ENCODE measurements at places on chromosomes 11 and 22. TPM values are rescaled to one million over a fixed set of nuclear protein-coding genes. Genes with fewer than 3 reads are reported as not detected.
A peak's percentile ranks its signal among the peaks of the same experiment; 100 is the strongest.

The RFPL3 gene
- not detected for polyA plus RNA-seq

- no peak for DNase-seq
Observed at GRCh38 chr22:36340621-36341020, 47.1 kb downstream of the MYH9 start.

DNA sequence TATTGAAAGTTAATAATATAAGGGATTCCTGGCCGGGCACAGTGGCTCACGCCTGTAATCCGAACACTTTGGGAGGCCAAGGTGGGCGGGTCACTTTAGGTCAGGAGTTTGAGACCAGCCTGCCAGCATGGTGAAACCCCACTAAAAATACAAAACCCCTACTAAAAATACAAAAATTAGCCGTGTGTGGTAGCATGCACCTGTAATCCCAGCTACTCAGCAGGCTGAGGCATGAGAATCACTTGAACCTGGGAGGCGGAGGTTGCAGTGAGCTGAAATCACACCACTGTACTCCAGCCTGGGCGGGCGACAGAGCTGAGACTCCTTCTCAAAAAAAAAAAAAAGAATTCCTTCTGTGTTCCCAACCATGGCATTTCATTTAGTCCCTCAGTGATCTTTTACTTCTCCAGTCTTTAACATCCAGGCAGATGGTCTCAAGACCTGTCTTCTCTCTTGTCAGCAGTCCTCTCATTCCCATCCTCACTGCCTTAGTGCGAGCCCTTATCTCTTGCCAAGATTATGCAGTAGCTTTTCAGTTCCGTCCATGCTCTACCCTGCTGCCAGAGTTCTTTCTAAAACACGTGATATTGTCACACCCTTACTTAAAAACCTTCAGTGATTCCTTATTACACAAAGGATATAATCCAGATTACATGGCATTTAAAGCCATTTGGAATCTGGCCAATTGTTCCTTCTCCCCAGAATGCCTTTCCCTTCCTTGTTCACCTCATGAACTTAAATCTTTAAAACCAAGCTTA, 17.9 kb downstream of the RTN3 start:
- no peak for DNase-seq

The SCO2 gene
- polyA plus RNA-seq: 5.2 TPM

DNA sequence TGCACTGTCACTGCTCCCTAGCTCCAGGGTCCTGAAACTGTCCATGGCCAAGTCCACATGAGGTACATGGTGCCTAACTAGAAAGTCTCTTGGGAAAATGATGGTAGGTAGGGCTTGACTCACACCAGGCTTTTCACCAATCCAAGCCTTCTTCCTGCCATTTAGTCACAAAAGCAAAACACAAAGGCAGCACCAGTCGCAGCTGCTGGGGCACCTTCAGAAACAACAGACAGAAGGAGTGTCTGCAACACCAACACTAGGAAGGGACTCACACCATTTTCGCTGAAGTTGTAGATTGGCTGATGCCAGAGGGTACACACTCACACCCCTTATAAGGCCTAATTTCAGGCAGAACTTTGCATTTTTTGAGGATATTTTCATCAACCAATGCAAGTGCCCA, 55.7 kb downstream of the SYTL2 start:
- DNase-seq: no peak

The OR5A1 gene
- polyA plus RNA-seq: 0.03 TPM

- DNase-seq: no peak
Observed at GRCh38 chr22:39132871-39133524, 19.5 kb downstream of the CBX7 start.

- no peak for DNase-seq
Observed at GRCh38 chr11:2771758-2772466, 72.1 kb upstream of the KCNQ1OT1 start.

- no peak for DNase-seq
Observed at GRCh38 chr22:20034143-20034542, 13.2 kb downstream of the TANGO2 start.

GRCh38 chr11:96155627-96156378, 187.2 kb downstream of the MAML2 start:
- peak; percentile 84 for DNase-seq

DNA sequence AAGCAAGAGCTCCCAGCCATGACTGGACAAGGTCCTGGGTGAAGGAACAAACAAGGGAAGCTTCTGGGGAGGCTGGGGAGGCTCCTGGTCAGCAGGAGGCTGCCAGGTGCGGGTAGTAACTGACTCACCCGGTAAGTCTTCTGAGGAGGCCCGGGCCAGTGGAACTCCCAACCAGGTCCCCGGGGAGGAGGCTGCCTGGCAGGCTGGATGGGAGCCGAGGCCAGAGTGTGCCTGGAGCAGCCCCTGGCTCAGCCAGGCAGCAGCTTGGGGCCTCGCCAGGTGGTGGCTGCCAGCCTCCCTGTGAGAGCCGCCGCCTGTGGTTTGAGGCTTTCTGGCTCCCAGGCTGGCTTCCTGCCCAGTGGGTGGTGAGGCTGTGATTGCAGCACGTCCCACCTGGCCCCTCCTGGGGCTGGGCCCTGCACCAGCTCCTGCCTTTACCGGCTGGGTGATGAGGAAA, 46.2 kb downstream of the IGF2 start:
- DNase-seq: no peak

DNA sequence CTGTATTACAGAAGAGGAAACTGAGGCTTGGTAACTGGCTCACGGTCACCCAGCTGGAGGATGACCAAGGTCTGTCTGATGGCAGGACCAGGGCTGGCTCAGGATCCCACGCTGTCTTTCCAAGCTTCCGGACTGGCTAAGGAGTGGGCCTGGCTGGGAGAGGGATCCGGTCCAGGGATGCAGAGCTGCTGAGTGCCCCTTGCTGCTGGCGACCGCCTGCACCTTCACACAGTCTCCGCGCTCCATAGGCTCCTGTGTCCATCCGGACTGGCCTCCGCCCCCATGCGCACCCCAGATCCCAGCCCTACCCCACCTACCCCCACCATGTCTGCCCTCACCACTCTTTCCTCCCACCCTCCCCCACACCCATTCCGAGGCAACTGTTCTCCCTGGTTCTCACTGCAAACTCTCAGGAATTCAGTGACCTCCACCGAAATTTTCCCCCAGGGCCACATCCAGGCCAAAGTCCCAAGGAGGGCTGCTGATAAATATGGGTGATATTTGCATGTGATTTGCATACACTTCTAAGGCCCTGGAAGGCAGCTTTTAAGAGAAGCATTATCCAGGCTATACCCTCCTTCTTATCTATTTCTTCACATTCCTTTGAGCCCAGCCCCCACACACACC, 48.5 kb upstream of the SLC35C1 start:
- no peak for DNase-seq

DNA sequence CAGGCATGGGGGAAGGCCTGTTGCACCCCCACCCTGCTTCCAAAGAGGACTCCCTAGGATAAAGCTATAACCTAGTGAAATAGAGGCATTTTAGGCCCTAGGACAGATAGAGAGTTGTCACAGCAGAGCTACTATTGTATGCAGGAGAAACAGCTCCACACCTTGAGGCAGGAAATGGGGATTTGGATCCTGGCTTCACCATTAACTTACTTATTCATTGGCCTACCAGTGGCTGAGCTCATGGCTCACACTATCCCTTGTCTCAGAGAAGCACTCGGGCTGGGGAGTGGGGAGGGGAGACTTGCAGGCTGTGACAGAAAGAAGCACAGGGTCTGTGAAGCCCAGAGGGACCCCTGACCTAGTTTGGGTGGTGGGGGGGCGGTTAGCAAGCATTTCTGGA, 999 bp upstream of the PDE2A start:
- DNase-seq: no peak

GRCh38 chr11:128201009-128201408, 386.3 kb downstream of the ETS1 start:
- no peak for DNase-seq

The MYRF gene
- 21.7 TPM for polyA plus RNA-seq

DNA sequence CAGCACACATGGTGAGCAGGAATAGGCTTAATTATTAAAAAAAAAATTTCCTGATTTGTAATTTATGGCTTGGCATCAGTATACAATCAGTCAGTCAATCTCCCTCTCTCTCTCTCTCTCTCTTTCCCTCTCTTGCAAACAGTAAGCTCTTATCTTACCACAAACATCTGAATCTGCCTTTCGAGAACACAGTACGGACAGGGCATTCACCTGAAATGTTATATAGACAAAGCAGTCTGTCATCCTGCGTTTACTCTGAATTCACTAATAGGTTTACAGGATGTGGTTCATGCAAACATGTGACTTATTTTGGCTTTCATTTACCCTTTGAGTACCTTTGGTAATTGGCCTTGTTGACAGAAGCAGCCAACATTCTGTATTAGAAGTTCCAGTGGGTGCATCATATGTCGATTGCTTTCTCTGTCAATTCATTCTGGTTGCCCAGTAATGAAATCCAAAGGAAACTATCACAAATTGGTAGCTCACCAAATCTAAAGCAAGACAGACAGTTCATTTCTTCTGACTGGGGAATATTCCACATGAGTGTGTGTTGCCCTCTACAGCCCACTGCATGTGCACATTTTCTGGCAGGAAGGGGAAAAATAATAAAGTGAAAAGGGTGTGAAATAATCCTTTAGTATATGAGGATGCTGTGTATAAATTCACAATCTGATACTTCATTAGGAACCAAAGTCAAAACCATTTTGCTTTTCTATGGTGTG, 1058.2 kb downstream of the LRRC4C start:
- no peak for DNase-seq

- no peak for DNase-seq
Observed at GRCh38 chr11:17387811-17388210, 648 bp downstream of the KCNJ11 start.

The CLDN5 gene
- 40.9 TPM for polyA plus RNA-seq

- no peak for DNase-seq
Observed at GRCh38 chr22:46956498-46957215, 194.2 kb downstream of the TBC1D22A start.

DNA sequence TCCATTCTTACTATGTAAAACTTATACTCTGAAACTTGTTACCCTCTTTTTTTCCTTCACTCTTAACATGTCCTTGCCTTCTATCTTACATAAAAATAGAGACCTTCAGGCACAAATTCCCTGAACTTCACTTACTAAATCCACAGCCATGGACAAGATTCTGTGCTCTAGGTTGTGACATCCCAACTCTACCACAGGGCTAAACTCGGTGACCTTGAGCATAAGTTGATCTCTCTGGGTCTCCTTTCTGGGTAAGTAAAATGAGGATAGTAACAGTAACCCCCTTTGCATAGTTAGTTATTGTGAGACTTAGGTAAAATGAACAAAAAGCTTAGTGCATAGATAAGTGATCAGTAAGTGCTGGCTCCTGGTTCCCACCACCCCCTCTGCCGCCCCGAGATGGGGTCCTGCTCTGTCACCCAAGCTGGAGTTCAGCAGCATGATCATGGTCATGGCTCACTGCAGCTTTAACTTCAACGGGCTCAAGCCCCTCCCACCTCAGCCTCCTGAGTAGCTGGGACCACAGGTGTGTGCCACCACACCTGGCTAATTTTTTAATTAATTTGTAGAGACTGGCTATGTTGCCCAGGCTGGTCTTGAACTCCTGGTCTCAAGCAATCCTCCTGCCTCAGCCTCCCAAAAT, 20.1 kb downstream of the C11orf58 start:
- no peak for DNase-seq

The ARFGAP3 gene
- polyA plus RNA-seq: 51.9 TPM

GRCh38 chr11:109130910-109131309, 291.1 kb upstream of the C11orf87 start:
- no peak for DNase-seq

The ACTN3 gene
- 0.49 TPM for polyA plus RNA-seq

DNA sequence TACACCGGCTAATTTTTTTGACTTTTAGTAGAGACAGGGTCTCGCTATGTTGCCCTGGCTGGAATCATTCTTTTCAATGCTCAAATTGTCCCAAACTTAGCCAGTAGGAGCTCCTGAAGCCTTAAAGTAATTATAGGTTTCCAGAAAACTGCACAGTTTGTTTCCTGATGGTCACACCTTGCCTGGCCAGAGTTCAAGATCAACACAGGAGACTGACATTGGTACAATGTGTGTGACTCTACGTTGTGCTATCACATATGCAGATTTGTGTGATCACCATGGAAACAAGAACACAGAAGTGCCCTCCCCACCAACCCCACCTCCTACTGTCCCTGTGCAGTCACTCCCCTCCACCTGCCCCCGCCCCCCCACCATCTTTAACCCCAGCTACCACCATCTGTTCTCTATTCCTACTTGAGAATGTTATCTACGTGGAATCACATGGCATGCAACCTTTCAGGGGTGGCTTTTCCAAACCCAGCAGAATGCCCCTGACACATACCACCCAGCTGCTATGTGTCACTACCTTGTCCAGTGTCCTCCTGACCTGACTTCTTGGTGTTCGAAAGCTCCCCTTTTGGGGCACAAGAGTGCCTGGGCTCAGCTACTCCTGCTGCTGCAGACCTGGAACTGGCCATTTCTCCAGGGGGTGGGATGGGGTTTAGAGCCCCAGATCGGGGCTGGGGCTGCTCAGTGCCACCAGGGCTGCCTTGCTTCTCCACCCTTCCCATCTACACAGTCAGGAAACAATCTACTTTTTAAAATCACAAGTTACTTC, 6.1 kb upstream of the NAP1L4 start:
- DNase-seq: no peak

DNA sequence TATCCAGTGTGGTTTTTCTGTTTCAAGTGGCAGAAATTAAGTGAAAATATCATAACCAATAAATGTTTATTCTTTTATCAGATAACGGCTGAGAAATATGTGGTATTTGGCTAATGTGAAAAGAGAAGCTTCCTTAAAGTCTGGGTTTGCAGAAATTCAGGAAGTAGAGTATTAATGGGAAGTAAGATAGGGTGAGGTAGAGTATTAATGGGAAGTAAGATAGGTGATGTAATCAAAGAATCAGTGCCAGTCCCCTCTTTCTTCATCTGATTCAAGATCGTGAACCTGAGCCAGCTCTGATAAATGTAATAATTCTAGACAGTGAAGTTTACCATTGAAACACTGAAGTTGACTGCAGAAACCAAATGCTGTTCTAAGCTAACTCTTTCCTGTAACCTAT, 30.9 kb downstream of the TRPC6 start:
- DNase-seq: no peak

DNA sequence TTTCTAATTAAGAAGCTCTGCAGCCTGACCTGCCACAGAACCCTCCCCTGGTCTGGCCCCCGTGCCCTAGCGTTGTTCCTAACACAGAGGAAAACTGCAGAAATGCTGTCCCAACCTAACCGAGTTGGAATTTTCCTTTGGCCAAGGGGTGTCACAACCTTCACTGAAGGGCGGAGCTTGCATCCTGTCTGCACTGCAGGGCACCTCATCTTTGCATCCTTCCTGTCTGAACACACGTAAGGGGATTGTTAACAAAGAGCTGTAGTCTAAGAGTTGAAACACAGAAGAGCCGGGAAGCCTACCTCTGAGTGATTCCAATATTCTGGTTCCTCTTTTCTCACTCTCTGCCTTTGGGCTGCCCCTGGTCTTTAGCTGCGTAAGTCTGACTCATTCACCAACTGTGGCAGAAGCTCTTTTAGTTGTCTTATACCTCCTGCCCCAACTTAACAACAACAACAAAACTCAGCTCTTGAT, 1.6 kb downstream of the DIXDC1 start:
- no peak for DNase-seq

GRCh38 chr11:118415739-118416068, 14.3 kb downstream of the ATP5MG start:
- no peak for DNase-seq

- no peak for DNase-seq
Observed at GRCh38 chr11:65954771-65955170, 6.8 kb upstream of the SART1 start.

- DNase-seq: peak; percentile 33
Observed at GRCh38 chr11:103433386-103434072, 324.3 kb downstream of the DYNC2H1 start.

GRCh38 chr22:29225422-29226090, 19.9 kb downstream of the EMID1 start:
- no peak for DNase-seq

The TSPAN18 gene
- polyA plus RNA-seq: 58.2 TPM

The SF1 gene
- 463 TPM for polyA plus RNA-seq
